ENCODE measurements at places on chromosomes 2 and 18.

DNA sequence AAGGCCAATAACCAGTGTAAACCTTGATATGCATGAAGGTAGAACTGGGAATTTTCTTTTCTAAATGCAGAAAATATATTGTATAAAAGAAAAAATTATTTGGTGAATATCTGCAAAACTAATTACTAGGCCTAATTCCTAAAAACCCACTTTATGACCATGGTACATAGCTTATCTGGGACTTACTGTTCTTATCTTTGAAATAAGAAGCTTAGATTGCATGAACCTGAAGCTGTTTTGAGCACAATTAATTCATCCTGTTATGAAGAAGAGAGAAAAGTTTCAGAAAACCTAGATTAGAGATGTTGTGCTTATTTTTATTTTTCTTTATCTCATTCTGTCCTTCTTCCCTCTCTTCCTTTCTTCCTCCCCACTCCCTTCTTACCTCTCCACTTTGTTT lies 235.0 kb downstream of the GULP1 start:
- DNase-seq = no peak

DNA sequence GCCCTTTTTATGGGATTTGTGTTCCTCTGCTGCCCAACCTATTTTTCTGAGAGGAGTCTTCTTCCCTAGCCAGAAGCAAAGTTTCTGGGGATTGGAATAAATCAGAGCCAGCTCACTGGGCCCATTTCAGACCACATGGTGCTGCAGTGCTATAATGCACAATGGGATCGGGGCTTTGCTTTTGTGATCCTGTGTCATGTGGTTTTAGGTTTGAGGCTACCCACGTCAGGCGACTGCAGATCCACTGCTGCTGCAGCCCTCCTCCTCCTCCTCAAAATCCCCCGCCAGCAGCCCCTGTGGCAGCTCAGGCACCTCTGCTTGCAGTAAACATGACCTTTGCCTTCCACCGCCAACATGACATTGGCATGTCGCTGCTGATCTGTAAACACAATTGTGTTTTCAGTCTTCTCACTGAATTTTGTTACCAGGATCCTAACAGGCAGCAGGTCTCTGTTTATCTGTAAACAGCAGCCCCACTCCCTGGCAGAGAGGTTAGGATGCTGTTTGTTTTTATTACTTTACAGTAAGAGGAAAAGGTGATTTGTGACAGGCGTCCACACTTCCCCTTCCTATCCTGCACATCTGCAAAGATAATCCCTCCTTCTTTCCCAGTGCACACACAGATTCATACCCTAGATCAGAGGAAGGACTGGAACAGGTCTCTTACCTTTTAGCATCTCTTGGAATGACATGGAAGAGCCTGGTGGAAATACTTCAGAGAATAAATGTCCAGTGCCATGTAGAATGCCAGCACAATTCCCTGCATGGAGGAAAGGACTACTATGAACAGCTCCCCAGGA lies 130.8 kb downstream of the FOXI3 start:
- no peak for DNase-seq

DNA sequence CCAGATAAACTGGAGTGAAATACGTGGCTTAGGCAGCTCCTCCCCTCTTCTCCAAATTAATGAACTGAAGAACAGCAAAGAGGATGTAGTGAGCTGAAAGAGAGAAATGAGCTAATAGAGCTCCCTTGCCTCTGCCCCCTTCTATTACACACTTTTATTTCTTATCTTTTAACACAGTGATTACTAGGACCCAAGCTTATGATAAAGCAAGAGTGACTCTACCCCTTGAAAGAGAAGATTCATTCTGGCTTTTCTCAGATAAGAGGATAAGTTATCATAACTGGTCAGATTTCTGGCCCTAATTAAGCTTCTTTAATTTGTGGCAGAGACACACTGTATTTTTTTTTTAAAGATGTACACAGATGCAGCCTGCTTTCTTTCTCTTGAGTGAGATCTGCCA lies 102.2 kb downstream of the MSTN start:
- no peak for DNase-seq

- DNase-seq = no peak
Measured at GRCh38 chr2:223062396-223062795, 10.4 kb downstream of the KCNE4 start.

DNA sequence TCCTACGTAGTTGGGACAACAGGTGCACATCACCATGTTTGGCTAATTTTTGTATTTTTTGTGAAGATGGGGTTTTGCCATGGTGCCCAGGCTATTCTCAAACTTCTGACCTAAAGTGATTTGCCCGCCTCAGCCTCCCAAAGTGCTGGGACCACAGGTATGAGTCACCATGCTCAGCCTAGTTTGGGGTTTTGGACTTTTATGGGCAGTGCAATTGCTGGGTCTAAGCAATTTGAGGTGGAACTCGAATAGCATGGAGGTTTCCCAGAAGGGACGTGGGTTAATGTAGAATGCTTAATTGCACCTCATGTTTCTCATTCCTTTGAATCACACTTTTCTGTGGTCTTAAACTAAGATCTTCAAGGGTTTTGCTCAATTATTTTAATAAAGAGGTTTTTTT lies 102.3 kb upstream of the EPHA4 start:
- no peak for DNase-seq

DNA sequence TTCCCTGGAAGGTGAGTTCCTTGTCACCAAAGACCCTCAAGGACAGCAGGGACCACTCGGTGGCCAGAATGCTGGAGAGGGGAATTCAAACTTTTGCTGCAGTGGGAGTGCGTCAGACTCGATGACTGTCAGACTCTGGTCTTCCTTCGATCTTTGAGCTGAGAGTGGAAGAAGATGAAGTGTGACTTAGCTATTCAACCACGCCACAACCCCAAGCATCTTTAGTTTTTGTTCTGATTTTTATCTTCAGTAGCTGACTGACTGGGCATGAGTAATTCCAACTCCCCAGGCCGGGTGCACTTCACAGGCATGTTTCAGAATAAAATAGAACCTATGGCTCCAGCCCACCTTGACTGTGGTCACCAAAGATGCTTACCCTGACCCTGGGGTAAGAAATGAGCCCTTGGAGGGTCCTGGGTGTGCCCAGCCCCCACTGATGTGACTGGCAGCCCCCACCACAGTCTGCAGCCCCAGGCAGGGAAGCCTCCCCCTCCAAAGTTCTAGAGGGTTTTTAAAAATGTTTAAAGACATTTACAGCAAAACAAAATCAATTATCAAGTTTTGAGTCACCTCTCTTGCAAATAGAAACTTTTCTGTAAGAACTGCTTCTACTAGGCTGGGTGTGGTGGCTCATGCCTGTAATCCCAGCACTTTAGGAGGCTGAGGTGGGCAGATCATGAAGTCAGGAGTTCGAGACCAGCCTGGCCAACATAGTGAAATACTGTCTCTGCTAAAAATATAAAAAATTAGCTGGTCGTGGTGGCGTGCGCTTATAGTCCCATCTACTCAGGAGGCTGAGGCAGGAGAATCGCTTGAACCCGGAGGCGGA lies 24.9 kb upstream of the YWHAQ start:
- no peak for DNase-seq

DNA sequence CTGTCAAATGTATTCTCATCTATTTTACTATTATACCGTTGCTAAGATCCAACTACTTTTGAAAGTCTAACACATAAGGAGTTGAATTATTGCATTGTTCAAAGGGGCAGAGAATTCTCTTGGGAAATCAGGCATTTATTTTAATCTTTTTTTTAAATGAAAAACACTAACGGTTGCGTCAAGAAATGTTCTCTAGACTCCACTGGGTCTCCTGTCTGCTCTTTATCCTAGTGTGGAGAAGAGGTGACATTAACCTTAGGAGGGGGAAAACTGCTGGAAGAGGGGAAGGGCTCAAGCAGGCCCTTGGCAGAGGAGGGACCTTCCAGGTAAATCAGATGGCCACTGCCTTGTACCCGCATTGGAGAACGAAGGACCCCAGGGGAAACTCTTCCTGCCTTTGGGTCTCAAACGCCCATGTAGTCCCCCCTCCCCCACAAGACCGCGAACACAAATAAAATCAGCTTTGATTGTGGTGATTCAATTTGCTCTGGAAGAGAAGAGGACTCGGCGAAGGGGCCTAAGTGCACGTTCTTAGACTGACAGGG lies 1.1 kb upstream of the APCDD1 start:
- no peak for DNase-seq

- no peak for DNase-seq
Measured at GRCh38 chr18:28152754-28153153, 24.2 kb downstream of the CDH2 start.

DNA sequence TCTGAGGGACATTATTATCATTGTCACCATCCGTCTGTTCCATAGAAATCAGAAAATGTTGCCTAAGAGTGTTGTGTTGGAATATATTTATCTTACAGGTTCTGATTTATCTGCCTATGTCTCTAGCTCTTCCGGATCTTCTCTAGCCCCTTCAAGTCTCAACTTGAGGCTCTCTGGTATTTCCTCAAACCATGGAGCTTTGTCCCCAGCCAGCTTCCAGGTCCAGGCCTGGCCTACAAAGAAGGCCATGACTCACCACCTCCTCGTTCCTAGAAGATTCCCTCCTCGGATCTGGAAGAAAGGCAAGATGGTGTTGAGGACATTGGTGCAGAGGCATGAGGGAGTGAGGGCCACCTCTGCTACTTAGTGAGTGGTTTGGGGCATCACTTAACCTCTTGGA lies 122.1 kb upstream of the TRIB2 start:
- no peak for DNase-seq

DNA sequence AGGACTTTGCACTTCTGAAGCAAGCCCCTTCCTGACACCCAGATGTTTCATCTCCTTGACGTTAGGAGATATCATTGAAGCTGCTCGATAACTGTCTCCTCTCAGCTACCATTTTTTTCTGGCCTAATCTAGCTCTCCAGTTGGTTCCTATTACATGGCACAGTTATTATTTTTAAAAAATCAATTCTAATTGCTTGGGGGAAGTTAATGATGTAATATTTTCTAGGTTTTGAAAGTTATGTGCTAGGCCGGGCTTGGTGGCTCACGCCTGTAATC lies 22.5 kb upstream of the RAB31 start:
- no peak for DNase-seq

- no peak for DNase-seq
Measured at GRCh38 chr18:2697184-2697583, 41.7 kb downstream of the SMCHD1 start.

GRCh38 chr2:186641807-186642321 lies 52.0 kb upstream of the FAM171B start:
- DNase-seq = no peak

GRCh38 chr18:8715599-8715998 lies 10.2 kb downstream of the MTCL1 start:
- no peak for DNase-seq

Measured in nucleus accumbens (tissue), 56 donors.